ENCODE measurements at places on chromosomes 1 and 21.
A peak's percentile ranks its signal among the peaks of the same experiment; 100 is the strongest.

- no peak for DNase-seq
These were observed 11.8 kb downstream of the SLC6A9 start for GRCh38 chr1:44019466-44019948.

- no peak for DNase-seq
These were observed 258.3 kb upstream of the SGIP1 start for GRCh38 chr1:66275601-66276023.

- DNase-seq: no peak
These were observed 371.6 kb downstream of the PRDM2 start for GRCh38 chr1:14071581-14071980.

GRCh38 chr1:10682449-10683309, 113.8 kb downstream of the CASZ1 start:
- DNase-seq: no peak

- no peak for DNase-seq
These were observed 133.3 kb downstream of the IGSF21 start for GRCh38 chr1:18240906-18241305.

- DNase-seq: no peak
These were observed 13.5 kb downstream of the CITED4 start for GRCh38 chr1:40848530-40849189.

DNA sequence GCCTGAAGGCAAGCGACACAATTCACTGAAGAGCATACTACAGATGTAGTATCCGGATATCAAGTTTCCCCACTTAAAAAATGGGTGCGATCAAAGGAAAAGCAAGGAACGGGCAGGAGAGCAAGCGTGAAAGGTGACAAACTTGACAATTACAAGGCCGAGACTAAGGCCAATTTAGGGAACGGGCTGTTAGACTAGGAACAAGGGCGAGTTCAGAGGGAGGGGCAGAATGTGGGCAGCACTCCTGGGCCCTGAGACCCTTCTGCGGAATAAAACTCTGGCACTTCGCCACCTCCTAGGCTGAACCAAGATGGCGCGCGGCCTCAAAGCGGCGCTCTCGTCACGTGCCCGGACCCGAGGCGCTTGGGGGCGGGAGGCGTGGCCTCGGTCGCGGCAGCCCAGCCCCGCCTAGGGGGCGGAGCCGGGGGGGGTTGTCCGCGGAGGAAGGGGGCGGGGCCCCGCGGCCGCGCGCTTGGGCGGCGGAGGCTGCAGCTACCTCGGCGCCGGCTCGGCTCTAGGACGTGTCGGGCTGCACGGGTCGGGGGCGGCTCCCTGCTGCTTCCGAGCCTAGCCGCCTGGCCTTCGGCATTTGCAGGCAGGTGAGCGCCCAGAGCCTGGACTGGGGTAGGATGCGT, at the start of gene PPFIA4:
Gene PPFIA4 (plus strand): TSS at position 461 of the 635 bp plus-strand sequence. CDS start 12,518 bp downstream, outside the sequence.
- peak; percentile 89 for DNase-seq

Data from upper lobe of left lung (tissue), 6 donors.